Amygdala (tissue), 56 donors: ENCODE measurements at places on chromosomes 13 and 19.

DNA sequence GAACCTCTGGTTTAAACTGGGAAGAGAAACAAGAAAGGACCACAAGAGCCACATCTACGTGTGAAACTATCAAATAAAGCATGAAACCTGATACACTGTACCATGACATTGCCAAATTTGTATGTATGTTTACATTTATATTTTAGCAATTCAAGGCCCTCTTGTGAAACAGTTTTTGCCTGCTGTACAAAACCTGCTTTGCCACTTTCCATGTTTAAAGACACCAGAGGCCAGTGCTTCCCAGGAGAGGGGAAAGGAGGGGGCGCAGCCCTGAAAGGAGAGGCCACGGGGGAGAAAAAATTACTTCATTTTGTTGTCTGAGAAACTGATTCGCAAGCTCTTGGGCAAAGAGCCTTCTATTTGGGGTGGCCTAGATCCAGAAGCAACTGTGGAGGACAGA is 124.8 kb downstream of the DCLK1 start:
- DNase-seq: no peak

DNA sequence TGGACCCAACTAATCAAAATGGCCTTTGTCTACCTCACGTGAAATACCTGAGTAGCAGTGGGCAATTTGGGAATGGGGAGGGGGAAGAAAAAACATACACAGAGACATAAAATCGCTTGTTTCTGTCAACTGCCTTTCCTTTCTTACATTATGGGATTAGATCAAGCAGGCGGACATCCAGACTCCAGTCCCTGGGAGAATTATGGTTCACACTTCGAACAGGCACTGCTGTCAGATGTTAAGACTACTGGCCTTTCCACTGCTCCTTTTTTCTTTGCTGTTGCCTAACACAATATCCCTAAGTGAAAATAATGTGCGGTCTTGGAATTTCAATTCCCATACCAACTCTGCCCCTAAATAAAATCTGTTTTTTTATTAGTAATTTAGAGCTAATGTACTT is 1719.7 kb upstream of the SLC10A2 start:
- DNase-seq: no peak

DNA sequence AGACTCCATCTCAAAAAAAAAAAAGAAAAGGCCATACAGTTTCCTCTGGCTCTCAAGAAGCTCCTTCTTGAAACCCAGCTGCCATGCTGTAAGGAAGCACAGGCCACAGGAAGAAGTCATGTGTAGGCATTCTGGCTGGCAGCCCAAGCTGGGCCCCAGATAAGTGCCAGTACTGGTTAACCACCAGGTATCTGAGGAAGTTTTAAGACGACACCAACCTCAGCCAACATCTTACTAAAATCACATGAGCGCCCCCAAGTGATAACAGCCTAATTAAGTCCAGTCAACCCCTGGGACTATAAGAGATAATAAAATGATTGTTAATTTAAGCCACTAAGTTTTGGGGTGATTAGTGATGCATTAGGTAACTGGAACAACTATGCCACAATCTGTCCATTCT is 27.4 kb upstream of the AKT2 start:
- no peak for DNase-seq

GRCh38 chr13:114256547-114256946 is 21.9 kb downstream of the CDC16 start:
- no peak for DNase-seq

DNA sequence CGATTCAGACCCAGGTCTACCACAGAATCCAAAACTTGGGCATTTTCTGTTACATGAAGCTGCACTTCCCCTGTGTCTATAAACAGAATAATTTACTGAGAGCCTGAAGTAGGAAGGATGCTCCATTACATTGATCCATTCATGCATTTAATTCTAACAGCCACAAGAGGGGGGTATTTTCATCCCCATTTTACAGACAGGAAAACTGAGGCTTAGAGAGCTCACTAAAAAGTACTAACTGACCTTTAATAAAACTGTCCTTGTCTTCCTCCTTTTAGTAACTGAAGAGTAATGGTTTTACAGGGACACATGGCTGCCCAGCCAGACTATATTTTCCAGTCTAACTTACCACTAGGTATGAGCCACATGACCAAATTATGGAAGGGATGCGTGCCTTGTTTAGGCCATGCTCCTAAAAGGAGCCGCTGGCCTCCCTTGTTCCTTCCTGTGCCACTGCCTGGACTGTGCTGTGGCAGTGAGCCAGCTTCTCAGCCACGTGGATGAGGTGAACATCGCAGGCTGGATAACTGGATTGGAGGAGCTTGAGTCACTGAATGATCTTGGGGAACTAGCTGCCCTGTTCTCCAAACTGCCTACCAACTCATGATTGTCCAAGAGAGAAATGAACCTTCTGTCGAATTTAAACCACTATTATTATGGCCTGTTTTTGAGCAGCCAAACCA is 108.3 kb downstream of the DOCK9 start:
- DNase-seq: no peak

DNA sequence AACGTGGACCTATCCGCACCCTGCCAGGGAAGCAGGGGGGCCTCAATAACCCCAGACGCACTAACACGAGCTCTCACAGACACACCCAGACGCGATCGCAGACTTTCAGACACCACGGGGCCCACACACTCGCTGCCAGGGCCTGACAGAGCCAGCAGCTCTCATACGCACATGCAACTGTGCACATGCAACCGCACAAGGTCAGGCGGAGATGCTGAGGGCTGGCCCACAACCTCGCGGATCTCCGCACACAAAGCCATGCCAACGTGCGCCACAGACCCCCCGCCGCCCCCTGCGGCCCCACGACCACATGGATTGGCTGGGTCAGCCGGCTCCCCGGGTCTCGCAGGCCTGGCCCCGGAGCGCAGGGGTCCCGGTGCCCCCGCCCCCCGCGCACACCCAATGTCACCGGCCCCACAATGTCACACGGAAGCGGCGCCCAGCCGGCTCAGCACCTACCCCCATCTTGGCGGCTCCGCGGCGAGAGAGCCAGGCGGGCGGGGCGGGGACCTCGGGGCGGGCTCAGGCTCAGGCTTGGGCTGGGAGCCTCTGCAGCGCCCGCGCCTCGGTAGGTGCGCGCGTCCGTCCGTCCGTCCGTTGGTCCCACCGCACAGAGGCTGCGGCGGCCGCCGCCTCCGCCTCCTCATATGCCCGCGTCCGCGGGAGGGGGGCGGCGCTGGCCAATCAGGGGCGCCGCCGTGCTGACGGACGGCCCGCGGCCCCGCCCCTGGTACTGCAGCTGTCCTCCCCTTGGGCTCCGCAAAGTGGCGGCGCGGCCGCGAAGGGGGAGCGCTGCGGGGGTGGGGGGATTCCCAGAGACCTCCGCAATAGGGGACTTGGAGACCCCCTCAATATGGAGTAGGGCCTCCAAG is at the start of gene ATP1A3:
Gene ATP1A3, minus strand, starts transcription at position 619 of the 872 bp plus-strand sequence. Its CDS starts 154 bp downstream, at position 465.
- no peak for DNase-seq

- DNase-seq: no peak
Observed at GRCh38 chr13:36454987-36455386, 22.7 kb downstream of the CCNA1 start.

- DNase-seq: no peak
Observed at GRCh38 chr19:7368456-7368855, 19.7 kb downstream of the ARHGEF18 start.

GRCh38 chr13:50077431-50077830 is 62.2 kb downstream of the KCNRG start:
- DNase-seq: no peak

- DNase-seq: no peak
Observed at GRCh38 chr19:18478545-18479311, 40.8 kb upstream of the ISYNA1 start.

- no peak for DNase-seq
Observed at GRCh38 chr19:36963280-36963679, 47.1 kb downstream of the ZNF568 start.

GRCh38 chr19:21474671-21475181 is 30.7 kb upstream of the ZNF429 start:
- DNase-seq: peak; percentile 61

DNA sequence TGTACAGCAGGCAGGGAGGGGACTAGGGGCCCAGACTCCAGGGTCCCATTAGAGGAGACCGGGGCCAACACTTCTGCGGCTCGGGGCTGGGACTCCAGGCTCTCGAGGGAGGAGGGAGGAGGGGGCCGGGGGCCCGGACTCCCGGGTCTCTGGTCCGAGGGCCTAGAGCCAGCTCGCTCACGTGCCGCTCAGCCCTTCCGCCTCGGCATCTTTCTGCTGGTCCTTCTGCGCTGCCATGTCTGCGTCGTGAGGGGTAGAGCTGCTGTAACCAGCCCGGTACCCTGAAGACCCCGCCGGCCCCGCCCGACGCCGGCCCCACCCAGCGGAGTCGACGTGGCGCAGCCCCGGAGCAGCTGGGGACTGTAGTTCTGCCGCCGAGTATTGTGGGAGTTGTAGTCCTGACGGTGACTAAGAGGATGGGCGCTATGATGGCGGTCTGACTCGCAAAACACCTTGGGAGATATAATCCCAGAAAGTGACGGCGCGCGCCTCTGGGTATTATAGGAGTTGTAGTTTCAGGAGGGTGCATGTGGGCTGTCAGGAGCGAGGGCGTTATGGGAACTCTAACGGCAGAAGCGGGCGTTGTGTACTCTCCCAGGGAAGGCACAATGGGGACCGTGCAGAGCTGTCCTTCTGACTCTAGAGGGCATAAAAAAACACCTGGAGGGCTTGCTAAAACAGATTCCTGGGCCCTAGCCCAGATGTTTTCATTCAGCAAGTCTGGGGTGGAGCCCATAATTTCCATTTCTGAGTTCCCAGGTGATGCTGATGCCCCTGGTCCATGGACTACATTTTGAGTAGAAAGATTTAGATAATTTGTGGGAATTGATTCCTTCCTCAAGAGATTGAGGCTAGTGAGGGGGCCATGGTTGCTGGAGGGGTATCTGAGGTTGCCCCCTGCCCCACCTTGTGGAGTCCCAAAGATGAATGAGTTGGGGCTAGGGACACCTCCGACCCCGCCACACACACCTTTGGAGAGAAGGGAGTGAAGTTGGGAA is at the start of gene RABAC1:
Gene RABAC1, minus strand, starts transcription at position 266 of the 998 bp plus-strand sequence. Its CDS starts 29 bp downstream, at position 237.
- DNase-seq: peak; percentile 81

DNA sequence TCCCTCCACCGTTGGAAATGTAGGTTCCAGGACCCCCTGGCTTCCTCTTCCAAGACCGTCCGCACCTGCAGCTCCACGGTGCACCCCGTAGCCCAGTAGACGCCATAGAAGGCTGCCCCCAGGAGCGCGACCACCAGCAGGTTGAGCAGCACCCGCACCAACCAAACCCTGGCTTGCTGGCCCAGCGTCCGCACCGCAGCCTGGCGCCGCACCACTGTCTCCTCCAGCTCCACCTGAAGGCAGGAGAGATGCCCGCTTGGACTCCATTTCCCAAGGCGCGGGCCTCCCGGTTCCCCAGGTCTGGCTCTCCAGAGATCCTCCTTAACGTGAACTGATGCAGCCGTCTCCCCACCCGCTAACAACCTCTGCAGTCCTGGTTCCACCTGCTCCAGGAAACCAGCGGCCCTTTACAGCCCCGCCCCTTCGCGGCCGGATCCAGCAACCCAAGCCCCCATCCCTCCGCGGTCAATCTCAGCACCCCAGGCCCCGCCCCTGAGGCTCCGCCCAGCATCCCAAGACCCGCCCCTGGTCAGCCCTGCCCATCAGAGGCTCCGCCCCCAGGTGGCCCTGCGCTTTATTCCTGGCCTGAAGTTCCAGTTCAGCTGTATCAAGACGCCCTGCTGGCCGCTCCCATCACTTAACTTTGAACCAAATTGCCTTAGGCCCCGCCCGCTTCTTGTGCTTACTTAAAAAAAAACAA is 5.0 kb upstream of the LENG1 start:
- DNase-seq: no peak

DNA sequence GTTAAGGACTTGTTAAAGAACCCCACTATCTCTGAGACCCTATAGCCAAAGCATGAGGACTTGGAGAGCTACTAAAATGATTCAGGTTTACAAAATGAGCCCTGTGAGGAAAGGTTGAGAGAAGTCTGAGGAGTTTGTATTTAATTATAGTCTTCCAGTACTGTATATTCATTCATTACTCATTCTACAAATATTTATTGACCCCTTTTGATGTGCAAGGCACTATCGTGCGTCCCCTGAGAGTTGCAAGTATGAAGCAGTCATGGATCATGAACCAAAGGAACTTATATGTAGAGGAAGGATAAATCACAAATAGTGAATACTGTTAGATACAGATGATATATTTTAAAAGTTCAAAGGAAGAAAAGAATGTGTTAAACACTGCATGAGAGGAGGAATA is 84.4 kb downstream of the DNAJC15 start:
- DNase-seq: no peak

DNA sequence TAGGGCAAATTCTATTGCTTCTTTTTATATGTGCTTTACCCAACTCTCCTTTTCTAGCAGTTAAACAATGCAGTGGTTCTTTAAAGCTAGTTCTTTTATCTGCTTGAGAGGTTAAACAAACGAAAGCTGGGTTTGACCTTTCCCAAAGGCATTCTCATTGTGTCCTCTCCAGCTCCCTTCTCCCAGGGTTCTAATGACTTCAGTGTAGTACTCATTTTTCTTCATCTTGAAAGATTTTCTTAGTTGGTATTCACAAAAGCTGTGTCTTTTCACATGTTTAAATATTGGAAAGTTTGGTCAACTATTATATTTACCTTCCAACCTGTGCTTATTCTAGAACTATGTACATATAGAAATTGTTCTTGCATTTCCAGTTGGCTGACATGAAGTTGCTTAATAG is 1.5 kb downstream of the WASF3 start:
- no peak for DNase-seq

GRCh38 chr13:103965506-103966243 is 899.5 kb upstream of the SLC10A2 start:
- no peak for DNase-seq

- DNase-seq: no peak
Observed at GRCh38 chr13:20136781-20137703, 23.8 kb downstream of the GJA3 start.

DNA sequence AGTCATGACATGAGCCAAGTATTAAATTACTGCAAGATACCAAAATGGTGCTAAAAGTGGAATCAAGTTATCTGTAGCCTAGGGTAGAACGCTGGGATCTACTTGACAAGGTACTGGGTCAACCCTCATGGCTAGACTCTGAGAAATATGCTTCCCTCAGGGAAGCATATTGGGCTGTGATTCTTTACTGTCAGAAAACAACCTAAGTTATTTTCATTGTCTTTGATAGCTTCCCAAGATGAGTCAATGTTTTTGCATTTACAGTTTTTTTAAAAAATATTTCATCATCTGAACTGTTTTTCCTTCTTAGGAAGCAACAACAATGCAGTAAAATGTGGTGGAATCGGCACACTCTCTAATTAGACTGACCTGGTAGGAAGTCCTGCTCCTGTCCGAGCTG is 218.0 kb downstream of the RGCC start:
- DNase-seq: no peak

- no peak for DNase-seq
Observed at GRCh38 chr19:787536-787935, 9.7 kb upstream of the PTBP1 start.

- DNase-seq: no peak
Observed at GRCh38 chr19:34667349-34668076, 9.4 kb downstream of the SCGB2B2 start.

GRCh38 chr13:58594747-58595600 is 963.4 kb downstream of the PCDH17 start:
- no peak for DNase-seq

GRCh38 chr19:35344511-35345031 is 3.1 kb upstream of the FFAR1 start:
- no peak for DNase-seq

- DNase-seq: no peak
Observed at GRCh38 chr19:13804830-13805683, 9.8 kb downstream of the ZSWIM4 start.

- DNase-seq: no peak
Observed at GRCh38 chr13:91622778-91623550, 224.5 kb downstream of the GPC5 start.
